ENCODE measurements at places on chromosomes 6 and 20.

GRCh38 chr6:138863321-138863720 lies 67.4 kb downstream of the ECT2L start:
- H3K4me3 ChIP-seq = no peak overlapping the region
- no peaks in the 10 kb centered on the region for H3K36me3 ChIP-seq
- H3K27ac ChIP-seq = no peak overlapping the region
- no peaks in the 10 kb centered on the region for H3K27me3 ChIP-seq
- DNase-seq = no peak

DNA sequence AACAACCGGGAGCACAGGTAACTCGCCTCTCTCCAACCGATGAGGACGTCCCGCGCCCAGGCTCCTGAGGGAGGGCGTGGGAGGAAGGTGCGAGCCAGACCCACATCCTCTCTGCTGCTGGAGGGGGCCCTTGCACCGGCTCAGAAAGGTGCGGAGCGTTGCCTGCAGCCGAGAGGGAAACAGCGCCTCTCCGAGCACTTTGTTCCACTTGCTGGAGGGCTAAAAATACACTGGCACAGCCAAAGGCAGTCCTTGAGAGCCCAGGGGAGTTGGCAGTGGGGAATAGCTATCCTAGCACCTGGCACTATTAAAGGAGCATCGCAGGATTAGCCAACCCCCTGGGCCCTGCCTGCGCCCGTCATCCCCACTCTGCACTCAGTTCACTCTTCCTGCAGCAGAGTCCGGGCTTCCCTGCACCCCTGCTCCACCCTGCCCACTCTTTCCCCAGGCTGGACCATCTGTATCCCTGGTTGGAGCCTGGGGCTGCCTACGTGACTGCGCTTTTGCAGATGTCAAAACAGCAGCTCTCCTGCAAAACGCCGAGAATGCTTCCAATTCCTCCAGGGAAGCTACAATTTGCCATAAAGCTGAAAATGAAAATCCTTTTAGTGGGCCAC lies 108.9 kb downstream of the SNX5 start:
- H3K36me3 ChIP-seq = no peaks in the 10 kb centered on the region
- no peak overlapping the region for H3K4me3 ChIP-seq
- H3K27me3 ChIP-seq = no peaks in the 10 kb centered on the region
- H3K27ac ChIP-seq = peak overlapping the region; percentile 68
- no peak for DNase-seq
- peaks cover 77% of the 10 kb centered on the region for H3K4me1 ChIP-seq

- no peak for DNase-seq
- no peaks in the 10 kb centered on the region for H3K4me1 ChIP-seq
- H3K27ac ChIP-seq = no peak overlapping the region
- no peaks in the 10 kb centered on the region for H3K36me3 ChIP-seq
- H3K4me3 ChIP-seq = no peak overlapping the region
These were observed 46.3 kb upstream of the SRPK1 start for GRCh38 chr6:35967076-35967774.

DNA sequence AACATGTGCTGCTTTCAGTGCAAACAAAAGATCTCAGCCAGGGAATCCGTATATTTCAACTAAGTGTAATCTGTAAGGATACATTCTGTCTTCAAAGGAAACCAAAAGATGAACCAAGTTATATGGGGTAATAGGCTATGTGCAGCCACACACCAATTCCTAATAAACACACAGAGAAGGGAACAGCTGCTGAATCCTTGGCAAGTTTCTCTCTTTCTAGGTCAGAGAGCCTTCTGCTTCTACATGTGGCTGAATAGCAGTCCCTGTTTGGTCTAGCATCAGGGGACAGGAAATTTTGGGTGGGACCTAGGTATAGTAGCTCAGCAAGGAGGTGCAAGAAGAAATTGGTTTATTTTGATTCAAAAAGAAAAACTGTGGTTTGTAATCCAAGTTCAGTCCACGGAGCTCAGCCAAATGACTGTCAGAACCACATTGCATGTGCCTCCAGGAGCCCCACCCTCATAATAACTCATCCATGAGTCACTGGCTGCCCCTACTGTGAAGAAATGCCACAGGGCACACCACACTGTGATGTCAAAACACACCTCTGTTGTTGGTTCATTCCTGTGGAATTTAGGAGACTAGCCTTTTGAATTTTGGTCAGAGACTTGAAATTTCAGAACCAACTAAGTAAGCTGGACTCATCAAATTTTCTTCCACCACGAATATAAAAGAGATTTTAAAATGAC lies 21.1 kb downstream of the SPTLC3 start:
- no peaks in the 10 kb centered on the region for H3K27me3 ChIP-seq
- H3K4me1 ChIP-seq = no peaks in the 10 kb centered on the region
- DNase-seq = no peak
- H3K4me3 ChIP-seq = no peak overlapping the region
- no peak overlapping the region for H3K27ac ChIP-seq

DNA sequence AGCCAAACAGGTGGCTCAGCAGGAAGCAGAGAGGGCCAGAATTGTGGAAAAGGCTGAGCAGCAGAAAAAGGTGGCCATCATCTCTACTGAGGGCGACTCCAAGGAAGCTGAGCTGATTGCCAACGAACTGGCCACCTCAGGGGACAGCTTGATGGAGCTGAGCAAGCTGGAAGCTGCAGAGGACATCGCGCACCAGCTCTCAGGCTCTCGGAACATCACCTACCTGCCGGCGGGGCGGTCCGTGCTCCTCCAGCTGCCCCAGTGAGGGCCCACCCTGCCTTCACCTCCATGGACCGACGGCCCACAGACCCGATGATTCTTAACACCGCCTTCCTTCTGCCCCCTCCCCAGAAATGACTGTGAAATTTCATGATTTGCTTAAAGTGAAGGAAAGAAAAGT lies 17.8 kb upstream of the RAET1L start:
- no peak overlapping the region for H3K4me3 ChIP-seq
- DNase-seq = no peak
- no peaks in the 10 kb centered on the region for H3K36me3 ChIP-seq
- peaks cover 36% of the 10 kb centered on the region for H3K27me3 ChIP-seq

All from B cell (primary cell).